ENCODE measurements at places on chromosomes 4 and X. TPM values are rescaled to one million over a fixed set of nuclear protein-coding genes. Genes with fewer than 3 reads are reported as not detected.

FRMD7 gene
- 1.6 TPM for total RNA-seq

NKX6-1 gene
- not detected for total RNA-seq

MTNR1A gene
- total RNA-seq = 0.32 TPM

GPC4 gene
- total RNA-seq = 0.76 TPM

CAPN6 gene
- total RNA-seq = 0.32 TPM

MSANTD1 gene
- total RNA-seq = 0.65 TPM

TMSB15C gene
- 2.5 TPM for total RNA-seq

MAGEB10 gene
- not detected for total RNA-seq

TIMM17B gene
- 13.6 TPM for total RNA-seq

MAGEB17 gene
- not detected for total RNA-seq

CCKAR gene
- total RNA-seq = 0.91 TPM

GPR50 gene
- total RNA-seq = not detected

CSAG1 gene
- not detected for total RNA-seq

NDNF gene
- total RNA-seq = 35.4 TPM

SYN1 gene
- total RNA-seq = 0.11 TPM

STAP1 gene
- total RNA-seq = not detected

PDZD4 gene
- total RNA-seq = 0.97 TPM

CTAG1A gene
- not detected for total RNA-seq

LRCH2 gene
- total RNA-seq = 2.0 TPM

COL4A6 gene
- not detected for total RNA-seq

TFDP3 gene
- total RNA-seq = not detected

CD38 gene
- 0.11 TPM for total RNA-seq

HAND2 gene
- total RNA-seq = 0.78 TPM

CYBB gene
- total RNA-seq = not detected

UGT2B17 gene
- not detected for total RNA-seq

PRSS12 gene
- total RNA-seq = not detected

XKRX gene
- total RNA-seq = 0.11 TPM

DUSP9 gene
- not detected for total RNA-seq

NUDT10 gene
- 4.3 TPM for total RNA-seq

MAOA gene
- total RNA-seq = 7.6 TPM

DGKK gene
- total RNA-seq = not detected

SLC34A2 gene
- not detected for total RNA-seq

PCYT1B gene
- total RNA-seq = 0.26 TPM

GPC3 gene
- total RNA-seq = not detected

GRIA2 gene
- total RNA-seq = not detected

PF4V1 gene
- total RNA-seq = not detected

FAM236A gene
- total RNA-seq = not detected

TMPRSS11B gene
- not detected for total RNA-seq

ESX1 gene
- total RNA-seq = not detected

CITED1 gene
- not detected for total RNA-seq

RAB9B gene
- 2.1 TPM for total RNA-seq

ADH7 gene
- not detected for total RNA-seq

GPRASP3 gene
- total RNA-seq = 8.9 TPM

CXCL9 gene
- total RNA-seq = not detected

TLR10 gene
- total RNA-seq = not detected

C4orf54 gene
- total RNA-seq = not detected

HMX1 gene
- total RNA-seq = not detected

LDB2 gene
- 3.9 TPM for total RNA-seq

All from articular chondrocyte of knee joint (primary cell).